DMS153 (cell line): ENCODE measurements at places on chromosomes 13 and 19.

GRCh38 chr13:110354123-110354627 lies 47.1 kb downstream of the COL4A2 start:
- no peak for DNase-seq

DNA sequence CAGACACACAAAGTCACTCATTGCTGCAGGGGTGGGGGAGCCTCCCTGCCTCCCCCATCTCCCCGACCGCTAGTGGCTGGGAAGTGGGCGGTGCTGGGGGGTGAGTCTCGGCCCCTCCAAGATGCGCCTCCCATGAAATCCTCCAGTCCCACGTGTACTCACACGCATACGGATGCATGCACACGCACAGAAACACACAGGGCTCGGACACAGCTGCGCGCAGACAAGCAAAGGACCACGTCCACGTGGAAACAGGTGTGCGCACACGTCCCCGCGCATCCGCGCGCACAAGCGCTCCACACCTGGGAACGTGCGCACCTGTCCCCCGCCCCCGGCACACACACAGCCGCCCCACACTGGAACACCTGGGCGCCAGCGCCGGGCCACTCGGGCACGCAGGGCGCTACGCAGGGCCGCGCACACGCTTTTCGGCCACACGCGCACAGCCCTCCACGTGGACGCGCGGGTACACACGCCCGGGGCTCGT lies 687 bp downstream of the MATK start:
- no peak for DNase-seq

- peak; percentile 57 for DNase-seq
These were observed 13.0 kb downstream of the NTN5 start for GRCh38 chr19:48659768-48660167.

DNA sequence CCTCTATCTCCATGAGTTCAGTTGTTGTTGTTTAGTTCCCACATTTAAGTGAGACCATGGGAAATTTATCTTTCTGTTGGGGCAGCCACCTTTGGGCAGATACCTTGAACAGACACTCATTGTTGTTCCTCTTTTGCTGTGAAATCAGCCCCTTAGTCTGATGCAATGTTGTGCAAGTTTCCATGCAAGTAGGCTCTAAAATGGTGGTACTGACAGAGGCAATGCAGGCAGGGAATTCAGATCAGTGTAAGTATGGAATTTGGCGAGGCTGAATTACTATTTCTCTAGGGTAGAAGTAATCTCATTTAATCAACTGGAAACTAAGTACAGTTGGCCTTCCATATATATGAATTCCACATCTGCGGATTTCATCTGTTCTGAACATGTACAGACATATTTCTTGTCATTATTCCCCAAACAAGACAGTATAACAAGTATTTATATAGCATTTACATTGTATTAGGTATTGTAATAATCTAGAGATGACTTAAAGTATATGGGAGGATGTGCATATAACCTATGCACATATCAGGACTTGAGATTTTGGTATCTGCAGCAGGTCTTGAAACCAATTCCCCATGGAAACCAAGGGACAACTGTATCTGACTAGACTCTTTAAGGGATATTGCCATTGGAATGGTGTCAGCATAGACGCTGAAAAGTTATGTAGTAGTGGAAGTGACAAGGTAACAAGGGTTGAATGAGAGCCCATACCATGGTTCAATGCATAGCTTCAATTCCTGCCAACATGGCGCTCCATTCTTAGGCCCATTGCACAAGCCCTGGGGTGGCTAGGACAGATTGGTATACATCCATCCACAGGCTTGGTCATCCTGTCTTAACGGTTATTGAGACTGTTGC lies 281.5 kb upstream of the HTR2A start:
- no peak for DNase-seq

DNA sequence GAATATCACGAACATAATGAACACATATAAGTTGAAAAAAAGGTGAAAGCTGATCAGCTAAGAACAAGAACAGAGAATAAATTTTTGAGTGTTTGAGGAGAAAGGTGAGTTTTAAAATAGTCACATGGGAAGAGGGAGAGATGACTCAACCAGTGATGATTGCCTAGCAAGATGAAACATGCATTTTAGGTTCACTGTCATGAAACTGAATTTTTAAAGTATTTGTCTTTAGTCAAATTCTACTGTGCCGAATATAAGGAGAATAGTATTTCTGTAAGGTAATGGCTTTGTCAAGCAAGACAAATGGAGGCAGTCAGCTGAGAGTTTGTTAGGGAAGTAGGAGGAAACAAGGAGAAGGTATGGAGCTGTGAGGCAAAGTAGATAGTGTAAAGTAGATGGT lies 2557.4 kb downstream of the PCDH9 start:
- no peak for DNase-seq

DNA sequence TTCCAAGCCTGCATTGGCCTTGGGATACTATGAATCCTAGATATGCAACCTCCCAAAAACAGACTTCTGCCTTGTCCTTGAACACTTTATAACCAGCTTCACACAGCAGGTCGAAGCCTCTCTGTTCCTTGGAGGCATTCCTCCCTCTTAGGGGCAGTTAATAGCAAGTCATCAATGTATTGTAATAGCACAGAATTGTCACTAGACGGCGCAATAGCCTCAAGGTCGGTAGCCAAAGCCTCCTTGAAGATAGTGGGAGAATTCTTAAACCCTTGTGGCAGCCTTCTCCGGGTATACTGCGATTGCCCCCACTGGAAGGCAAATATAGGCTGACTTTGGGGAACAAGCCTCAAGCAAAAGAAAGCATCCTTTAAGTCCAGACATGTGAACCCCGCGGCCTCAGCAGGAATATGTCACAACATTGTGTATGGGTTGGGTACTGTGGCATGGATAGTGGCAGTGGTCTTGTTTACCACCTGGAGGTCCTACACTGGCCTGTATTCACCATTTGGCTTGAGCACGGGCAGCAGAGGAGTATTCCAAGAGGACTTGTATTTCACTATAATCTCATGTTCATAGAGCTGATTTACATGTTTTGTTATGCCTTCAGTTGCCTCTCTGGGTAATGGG lies 61.1 kb downstream of the ZNF431 start:
- DNase-seq, result no peak

- DNase-seq, result no peak
These were observed 3.0 kb upstream of the APC2 start for GRCh38 chr19:1446713-1447481.

GRCh38 chr13:29435125-29435911 lies 160.2 kb downstream of the SLC7A1 start:
- DNase-seq, result peak; percentile 11

DNA sequence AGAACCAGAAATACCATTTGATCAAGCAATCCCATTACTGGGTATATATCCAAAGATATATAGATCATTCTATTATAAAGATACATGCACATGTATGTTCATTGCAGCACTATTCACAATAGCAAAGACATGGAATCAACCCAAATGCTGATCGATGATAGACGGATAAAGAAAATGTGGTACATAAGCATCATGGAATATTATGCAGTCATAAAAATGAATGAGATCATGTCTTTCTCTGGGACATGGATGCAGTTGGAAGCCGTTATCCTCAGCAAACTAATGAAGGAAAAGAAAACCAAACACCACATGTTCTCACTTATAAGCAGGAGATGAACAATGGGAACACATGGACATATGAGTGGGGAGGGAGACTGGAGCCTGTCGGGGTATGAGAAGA lies 1540.9 kb upstream of the MIR17HG start:
- DNase-seq, result no peak

DNA sequence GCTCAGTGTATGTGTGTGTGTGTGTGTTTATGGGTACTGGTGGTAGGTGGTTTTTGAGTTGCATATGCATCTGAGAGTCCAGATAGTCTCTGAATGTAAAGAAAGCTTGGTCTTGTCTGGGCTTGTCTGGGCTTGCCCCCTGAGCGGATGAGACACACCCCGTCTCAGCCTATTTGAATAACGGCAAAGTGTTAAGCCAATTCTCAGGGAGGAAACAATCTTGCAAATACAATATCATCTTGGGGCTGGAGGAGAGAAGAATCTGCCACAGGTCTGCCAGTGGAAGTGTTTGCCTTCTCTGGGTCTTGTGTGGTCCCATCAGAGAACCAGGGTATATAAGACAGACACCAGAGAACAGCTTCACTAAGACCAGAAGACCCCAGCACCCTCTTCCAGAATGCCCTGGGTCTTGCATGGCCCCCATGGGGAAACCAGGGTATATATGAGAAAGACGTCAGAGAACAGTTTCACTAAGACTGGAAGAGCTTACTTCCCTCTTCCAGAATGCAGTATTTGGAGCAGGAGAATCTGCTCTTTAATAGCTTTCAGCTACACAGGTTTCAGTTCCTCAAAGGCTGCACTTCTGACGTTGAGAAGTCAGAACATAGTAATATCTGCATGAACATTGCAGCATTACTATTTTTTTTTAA lies 13.3 kb downstream of the CD70 start:
- peak; percentile 21 for DNase-seq

DNA sequence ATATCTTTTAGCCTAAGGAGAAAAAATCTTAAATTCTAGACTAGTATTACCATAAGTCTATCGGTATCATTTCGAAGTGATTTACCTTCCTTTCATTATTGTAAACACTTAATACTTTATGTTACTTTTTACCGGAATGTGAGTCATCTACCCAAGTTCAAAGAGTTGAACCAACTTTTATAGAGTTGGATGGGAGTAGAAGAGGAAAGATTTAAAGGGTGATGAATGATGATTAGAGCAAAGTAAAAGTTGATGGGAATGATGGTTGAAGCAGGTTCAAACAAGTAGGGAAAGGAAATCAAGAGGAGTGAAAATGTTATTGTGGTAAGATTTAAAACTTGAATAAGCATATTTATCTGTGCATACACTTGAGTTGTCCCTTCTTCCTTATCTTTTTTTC lies 11.3 kb upstream of the LPAR6 start:
- no peak for DNase-seq

- peak; percentile 64 for DNase-seq
These were observed 2.0 kb downstream of the SLC1A5 start for GRCh38 chr19:46786236-46787039.

DNA sequence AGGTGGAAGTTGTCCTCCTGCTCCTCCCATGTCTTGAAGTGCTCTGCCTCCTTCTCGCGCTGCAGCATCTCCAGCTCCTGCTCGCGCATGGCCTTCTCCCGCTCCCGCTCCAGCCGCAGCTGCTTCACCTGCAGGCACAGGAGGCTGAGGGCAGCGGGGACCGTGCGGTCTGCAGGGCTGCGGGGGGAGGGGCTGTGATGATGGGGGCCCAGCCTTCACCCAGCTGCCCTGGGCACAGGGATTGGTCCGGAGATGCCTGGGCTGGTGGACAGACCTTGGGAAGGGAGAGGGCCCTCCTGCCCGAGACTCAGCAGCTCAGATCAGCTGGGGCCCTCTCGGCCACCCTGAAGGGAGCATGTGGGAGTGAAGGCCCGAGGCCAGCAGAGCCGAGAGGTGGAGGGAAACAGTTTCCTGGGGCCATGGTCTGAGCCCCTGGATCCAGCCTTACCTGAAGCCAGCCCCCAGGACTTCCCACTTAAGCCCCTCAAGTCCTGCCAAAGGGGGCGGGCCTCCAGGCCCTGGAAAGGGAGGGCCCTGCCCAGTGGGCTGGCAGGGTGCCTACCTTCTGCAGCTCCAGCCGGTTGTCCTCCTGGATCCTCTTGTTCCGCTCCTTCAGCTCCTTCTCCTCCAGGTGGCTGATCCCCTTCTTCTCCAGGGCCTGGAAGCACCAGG lies 6.3 kb downstream of the CACTIN start:
- DNase-seq, result no peak

DNA sequence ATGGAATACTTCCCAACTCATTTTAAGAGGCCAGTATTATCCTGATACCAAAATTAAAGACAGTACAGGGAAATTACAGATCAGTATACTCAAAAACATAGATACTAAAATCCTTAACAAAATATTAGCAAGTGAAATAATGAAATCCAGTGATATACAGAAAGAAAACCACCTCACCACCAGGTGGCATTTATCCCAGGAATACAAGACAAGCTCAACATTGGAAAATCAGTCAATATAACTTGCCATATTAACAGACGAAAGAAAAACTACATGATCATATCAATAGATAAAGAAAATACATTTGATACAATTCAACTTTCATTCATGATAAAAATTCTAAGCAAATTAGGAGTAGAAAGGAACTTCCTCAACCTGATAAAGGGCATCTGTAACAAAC lies 6.7 kb upstream of the GNA15 start:
- DNase-seq, result no peak

DNA sequence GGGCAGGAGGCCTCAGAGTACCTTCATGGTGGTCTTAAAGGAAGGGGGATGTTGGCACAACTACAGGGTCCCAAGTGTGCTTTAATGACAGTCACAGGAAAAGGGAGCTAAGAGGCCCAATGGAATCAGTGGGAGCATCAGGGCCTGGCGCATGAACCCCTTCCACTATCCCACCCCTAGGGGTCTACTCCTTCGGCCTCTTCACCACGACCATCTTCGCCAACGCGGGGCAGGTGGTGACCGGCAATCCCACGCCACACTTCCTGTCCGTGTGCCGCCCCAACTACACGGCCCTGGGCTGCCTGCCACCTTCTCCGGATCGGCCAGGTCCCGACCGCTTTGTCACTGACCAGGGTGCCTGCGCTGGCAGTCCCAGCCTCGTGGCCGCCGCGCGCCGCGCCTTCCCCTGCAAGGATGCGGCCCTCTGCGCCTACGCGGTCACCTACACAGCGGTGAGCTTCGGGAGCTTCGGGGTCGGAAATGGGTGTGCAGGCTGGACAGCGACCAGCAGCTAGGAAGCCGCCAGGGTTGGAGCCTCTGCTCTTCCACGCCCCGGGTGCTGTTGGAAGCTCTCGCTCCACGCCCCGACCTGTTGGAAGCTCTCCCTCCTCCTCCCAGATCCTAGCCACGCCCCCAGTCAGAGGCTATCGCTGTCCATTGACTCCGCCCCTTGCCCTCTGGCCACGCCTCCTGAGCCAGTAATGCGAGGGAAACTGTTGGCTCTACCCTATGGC lies 6.0 kb downstream of the PLPPR2 start:
- no peak for DNase-seq

GRCh38 chr13:108226184-108226583 lies 8.0 kb downstream of the ABHD13 start:
- peak; percentile 7 for DNase-seq

DNA sequence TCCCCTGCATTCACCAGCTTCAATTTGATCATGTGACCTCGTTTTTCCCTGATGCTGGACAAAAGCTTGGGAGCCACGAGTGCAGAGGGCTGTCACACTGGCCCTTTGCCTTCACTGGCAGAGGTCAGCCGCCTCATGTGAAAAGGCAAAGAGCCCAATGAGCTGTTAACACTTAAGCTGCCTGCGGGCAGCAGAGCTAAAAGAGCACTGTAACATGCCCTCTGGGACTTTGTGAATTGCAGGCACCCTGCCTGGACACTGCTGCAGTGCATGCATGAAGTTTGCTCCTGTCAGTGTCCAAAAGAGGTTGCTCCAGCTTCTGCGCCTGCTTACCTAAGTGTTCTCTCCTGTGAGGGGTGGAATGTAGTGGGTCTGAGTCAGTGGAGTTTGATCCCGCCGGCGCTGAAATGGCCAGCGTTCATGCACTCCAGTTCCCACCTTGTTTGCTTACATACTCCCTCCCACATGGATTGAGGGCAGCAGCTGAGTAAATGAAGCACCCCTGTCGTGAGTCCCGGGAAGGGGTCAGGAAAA lies 193.7 kb downstream of the RFC3 start:
- peak; percentile 27 for DNase-seq

- DNase-seq, result no peak
These were observed 114.9 kb downstream of the PTPRS start for GRCh38 chr19:5225486-5226345.
